Hematopoietic multipotent progenitor cell (in vitro differentiated cells): ENCODE measurements at places on chromosomes 1 and 21.

DNA sequence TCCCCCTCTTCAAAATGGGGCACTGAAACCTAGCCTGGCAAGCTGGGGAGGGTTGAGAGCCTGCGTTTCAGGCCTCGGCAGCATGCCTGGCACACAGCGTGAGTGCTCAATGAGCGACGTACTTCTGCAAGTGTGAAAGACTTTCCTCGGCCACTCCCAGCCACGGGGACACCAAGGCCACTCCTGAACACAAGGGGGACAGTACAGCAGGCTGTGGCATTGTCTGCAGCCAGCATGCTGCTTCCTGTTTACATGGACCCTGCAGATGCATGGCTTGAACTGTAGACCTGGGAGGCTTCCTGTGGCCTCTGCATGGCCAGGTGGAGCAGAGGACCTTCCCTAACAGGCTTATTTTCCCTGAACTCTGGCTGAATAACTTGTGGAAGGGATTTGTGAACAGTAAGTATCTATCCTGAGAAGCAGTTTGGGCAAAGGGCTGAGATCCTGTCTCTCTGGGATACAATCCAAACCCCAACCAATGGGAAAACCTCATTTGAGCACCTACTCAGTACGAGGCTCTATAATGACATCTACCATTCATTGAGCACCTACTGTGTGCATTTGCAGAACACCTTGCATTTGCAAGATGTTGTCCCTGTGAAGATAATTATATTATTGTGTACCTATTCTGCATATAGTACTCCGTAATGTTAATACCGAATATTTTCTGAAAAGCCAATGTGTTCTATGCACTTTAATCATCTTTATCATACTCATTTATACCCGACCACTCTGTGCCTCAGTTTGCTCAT lies 9.9 kb upstream of the HSPG2 start:
- peak; percentile 21 for DNase-seq

DNA sequence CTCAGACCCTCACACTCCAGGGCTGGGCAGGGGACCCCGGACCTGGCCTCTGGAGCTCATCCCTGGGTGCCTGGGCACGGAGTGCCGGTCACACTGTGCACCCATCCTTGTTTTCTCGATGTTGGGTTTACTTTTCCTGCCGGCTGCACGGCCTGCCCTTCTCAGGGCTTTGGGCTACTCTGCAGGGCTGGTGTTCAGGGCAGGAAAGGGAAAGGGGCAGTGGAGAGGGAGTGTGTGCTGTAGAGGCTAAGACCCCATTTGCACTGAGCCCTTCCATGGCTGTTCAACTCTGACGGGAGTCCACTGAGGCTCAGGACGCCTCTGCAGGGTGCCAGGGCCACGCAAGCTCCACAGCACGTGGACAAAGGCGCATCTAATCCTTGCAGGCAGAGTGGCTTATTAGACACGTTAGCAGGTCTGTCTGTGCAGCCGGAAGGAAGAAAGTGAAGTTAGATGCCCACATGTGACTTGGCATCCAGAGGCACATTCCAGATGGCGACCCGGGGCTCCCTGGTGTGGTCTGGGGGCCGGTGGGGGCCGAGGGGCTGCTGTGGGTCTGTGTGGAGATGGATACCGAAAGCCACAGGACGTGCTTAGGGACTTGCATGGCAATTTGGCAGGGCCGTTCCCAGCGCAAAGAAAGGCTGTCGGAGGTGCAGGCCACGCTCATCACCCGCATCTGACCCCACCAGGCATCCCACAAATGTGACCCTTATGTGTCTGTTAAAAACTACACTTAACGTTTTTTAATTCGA lies 33.6 kb downstream of the COL18A1 start:
- DNase-seq = no peak

GRCh38 chr1:17933971-17934370 lies 173.6 kb upstream of the IGSF21 start:
- no peak for DNase-seq

- no peak for DNase-seq
These were observed 430.1 kb upstream of the PTBP2 start for GRCh38 chr1:96291468-96291867.

GRCh38 chr1:203631946-203632345 lies 5.3 kb downstream of the ATP2B4 start:
- no peak for DNase-seq

DNA sequence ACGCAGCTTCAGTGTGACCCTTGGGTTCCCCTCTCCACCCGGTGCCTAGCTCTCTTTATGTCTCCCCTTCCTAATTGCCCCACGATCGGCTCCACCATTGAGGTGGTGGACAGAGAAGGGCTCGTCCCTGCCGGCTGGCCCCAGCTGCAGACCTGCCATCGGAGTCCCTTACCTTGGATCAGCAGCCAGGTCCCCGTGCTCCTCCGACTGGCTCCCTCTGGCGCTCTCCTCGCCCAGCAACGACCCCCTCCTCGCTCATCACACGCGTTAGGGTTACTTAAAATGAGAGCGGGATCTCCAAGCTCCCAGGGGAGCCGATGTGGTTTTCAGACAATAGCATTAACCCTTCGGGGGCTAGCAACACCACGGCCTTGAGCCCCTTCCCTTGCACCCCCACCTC lies 8.1 kb upstream of the ETV3L start:
- no peak for DNase-seq

DNA sequence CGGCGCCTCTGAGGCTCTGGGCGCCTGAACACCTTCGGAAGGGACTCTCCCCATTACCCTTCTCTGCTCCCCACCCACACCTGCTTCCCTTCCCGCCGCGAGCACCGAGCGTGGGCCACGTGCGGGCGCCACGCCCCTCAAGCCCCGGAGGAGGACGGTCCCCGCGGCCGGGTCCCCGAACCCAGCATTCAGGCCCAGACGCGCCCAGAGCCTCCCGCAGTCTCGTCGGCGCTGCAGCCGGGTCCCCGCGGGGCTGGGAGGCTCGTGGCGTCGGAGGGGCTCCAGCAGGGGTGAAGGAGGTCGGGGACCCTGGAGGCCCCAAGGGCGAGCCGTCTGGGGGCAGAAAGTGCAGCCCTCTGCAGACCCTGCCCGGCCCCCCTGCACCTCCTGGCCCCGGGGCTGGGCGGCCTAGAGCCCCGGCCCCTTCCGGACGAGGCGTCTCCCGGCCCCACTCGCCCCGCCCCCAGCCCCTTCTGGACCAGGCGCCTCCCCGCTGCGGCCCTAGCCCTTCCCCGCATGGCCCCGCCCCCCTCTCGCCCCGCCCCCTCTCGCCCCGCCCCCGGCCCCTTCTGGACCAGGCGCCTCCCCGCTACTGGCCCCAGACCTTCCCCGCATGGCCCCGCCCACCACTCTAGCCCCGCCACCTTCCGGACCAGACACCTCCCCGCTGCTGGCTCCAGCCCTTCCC lies 378 bp upstream of the SMIM1 start:
- peak; percentile 92 for DNase-seq

- no peak for DNase-seq
These were observed 1.8 kb downstream of the PTPN14 start for GRCh38 chr1:214549604-214550003.

DNA sequence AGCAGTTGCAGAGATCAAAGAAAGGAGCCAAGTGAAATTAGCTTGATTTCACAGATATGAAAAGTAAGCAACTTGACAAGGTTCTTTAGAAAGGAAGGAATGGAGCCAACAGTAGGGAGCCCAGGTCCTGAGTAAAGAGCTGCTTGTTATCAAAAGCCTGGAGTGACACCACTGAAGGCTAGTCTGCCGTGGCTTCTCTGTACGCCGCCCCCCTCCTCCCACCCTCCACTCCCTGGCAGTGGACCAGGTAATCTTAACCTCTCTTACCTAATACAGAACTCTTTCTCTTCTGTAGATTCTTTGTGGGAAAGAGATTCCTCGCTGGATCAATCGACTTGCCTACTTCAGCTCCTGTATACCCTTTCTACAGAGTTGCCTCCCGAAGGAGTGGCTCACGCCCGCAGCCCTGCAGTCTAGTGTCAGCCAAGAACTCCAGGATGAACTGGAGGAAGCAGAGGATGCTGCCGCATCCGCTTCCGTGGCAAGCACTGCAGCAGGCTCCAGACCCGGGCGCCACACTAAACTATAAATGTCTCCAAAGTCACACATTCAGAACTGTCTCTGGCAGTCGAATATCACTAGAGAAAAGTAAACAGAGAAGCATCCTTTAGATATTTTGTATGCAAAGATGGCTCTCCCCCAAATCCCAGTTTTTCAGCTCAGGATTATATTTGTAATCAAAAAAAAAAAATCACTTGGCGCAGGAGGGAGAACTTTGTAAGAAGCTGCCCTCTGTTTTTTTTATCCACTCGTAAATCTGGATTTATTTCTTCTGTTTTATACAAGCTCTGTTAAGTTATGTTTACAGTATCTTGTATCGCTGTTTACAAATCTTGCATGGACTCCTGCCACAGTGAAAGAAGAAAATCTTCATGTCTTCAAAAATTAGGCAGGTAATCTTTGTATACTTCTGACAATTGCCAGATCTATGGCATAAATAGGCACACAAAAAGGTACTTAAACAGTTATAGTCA lies 52.6 kb downstream of the DESI2 start:
- DNase-seq = no peak

- no peak for DNase-seq
These were observed 1.4 kb downstream of the LDLRAP1 start for GRCh38 chr1:25544819-25545218.

GRCh38 chr1:4269952-4270570 lies 370.0 kb upstream of the C1orf174 start:
- DNase-seq = no peak

- DNase-seq = no peak
These were observed 302.0 kb upstream of the ADGRL2 start for GRCh38 chr1:81498471-81499462.

- no peak for DNase-seq
These were observed 8.6 kb upstream of the ACTN2 start for GRCh38 chr1:236677641-236678235.
